NCI-H2171 treated with DMSO at 0.1 percent for 48 hours (cell line): ENCODE measurements at places on chromosomes 2 and 18.
A peak's percentile ranks its signal among the peaks of the same experiment; 100 is the strongest.

GRCh38 chr2:167157523-167157922 lies 269.2 kb downstream of the XIRP2 start:
- no peak for DNase-seq

DNA sequence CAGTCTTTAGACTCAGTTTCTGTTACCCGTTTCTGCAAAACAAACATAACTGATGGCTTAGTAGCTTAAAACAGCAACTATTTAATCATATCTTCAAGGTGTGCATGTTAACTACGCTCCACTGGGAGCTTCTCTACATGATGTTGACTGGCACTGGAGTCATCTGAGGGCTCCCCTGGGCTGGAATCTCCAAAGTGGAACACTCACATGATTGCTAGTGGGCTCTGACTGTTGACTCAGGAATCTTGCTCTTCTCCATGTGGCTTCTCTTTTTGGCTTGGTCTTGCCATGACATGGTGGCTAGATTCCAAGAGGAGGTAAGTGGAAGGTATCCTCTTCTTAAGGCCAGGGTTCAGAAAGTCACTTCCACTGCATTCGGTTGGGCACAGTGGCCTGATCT lies 160.8 kb downstream of the PMAIP1 start:
- no peak for DNase-seq

GRCh38 chr2:225069966-225070365 lies 27.7 kb upstream of the DOCK10 start:
- DNase-seq: no peak

DNA sequence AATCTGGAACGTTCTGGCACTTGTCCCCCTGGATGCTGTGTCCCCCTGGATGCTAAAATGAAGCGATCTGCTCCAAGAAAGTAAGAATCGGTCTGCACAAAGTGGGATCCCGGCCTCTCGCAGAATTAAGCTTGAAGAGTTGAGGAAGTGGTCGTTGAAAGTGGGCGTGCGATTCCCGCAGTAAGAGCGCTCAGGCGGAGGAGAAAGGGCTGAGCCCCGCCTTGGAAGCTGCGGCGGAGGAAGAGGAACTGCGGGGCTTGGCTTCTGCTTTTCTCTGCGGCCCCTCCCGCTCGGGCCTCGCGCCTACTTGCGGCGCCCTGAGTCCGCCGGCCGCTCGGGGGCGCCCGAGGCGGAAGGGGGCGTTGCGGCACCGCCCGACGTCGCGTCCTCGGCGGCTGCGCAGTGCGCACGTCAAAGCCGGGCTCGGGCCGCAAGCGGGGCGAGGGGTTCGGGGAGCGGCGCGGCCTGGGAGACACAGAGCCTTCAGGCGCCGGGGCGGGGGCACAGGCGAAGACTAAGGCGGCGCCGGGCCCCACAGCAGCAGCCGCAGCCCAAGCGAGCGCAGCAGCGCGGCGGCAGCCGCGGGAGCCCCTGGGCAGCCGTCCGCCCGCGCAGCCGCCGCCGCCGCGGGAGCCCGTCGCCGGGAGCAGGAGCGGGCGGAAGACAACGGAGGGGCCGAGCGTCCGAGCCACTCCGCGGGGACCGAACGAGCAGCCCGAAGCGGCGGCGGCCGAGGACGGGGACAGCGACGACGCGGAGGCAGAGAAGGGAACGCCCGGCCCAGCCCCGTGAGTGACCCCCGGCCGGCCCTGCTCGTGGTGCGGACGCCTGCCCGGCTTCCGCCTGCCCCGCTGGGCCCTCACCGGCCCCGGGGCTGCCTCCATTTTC lies at the start of gene CAB39:
Gene CAB39, plus strand, starts transcription at position 400 of the 888 bp plus-strand sequence. CDS start 47,160 bp downstream, outside the sequence.
- DNase-seq: peak; percentile 73

DNA sequence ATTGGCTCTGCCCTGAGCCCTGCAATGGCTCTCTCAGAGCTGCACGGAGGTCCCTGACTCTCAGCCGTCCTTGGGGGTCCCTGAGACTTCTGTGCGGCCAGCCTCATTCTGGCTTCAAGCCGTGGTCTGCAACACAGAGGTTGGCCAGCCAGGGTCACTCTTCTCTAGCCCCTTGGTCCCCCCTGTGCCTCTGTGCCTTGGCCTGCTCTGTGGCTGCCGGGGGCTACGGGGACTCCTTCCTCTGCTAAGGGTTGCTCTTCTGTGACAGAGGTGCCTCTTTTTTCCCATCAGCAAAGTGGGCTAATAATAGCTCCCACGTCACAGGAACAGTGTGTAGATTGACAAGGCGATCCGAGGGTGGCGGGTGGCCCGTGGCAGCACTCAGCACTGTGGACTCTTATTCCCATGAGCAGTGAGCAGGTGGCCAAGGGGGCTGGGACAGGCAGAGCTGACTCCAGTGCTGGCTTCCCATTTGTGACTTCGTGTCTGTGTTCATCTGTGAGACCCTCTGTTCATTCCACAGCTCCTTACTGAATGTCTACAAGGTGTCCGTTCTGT lies 19.4 kb downstream of the INHBB start:
- DNase-seq: no peak

GRCh38 chr2:10489842-10490555 lies 41.9 kb upstream of the ODC1 start:
- no peak for DNase-seq

DNA sequence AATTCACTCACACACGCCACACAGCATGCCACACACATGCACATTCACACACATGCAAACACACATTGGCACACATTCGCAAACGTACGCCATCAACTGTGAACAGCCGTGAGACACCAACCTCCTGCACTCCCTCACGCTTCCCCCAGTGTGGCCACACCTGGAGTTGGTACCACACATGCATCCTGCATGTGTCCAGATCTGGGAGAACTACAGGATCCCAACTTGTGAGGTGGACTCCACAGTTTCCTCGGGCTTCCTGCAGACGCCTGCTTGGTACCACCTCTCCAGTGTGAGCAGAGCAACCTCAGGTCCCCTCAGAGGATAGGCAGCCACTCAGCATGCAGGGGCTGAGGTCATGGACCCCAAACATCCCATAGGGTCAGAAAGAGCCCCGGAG lies 239.0 kb downstream of the EIPR1 start:
- no peak for DNase-seq

- DNase-seq: no peak
These were observed 1258.3 kb upstream of the GYPC start for GRCh38 chr2:125397535-125398251.

DNA sequence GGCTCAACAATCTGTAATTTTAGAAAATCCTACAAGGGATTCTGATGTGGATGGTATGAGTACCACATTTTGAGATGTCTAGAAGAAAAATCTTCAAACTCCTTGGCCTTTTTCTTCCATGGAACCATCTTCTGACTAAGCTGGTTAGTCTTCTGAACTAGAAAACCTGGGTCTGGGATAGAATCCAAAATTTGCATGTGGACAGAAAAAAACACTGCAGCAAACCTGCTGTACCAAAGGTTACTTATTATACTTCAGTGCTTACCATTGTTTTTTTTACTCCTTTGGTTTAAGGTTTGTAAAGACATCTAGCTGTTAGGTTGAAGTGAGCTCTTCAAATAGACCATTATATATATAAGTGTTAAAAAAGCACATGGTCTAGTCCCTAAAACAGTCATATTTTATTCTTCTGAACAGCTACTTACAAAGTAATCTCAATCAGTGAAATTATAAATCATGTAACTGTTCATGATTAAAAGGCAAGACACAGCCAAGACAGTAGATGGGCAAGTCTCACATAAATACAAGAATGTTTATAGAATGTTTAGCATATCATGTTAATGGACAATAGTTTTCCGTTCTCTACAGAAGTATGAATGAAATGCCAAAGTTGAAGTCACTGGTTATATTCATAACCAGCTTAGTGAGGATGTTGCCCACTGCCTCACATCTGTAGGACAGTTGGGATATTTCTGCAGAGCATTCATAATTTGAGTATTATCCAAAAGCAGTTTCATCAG lies 85.5 kb downstream of the ORC4 start:
- DNase-seq: no peak

DNA sequence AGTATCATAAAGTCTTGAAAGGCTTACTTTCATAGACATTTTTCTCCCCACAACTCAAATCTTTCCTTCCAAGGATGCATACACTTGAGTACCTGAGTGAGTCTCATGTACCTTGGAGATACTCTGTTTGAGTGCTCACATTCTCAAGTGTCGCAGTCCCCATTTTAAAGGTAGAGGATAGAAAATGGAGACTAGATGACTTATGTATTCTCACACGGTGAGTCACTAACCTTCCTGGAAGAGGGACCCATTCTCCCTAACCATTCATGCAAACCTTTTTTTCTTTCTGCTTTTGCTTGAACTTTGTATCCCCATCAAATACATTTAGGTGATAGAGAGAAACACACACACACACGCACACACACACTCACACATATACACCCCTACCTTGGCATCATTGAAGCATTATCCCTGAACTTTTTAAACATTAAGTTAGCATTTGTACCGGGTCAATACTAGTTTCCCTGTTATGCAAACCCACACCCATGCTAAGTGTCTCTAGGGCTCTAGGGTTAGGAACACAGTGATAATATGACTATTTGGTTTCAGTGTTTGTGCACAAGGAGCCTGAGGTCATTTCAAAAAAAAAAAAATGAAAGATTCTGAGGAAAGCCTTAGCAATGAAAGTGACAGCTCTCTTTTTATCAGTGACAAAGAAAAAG lies 236.2 kb downstream of the IKZF2 start:
- no peak for DNase-seq

GRCh38 chr2:188645986-188646385 lies 328.2 kb upstream of the COL3A1 start:
- DNase-seq: no peak

GRCh38 chr2:224612578-224612977 lies 27.4 kb upstream of the CUL3 start:
- DNase-seq: no peak

DNA sequence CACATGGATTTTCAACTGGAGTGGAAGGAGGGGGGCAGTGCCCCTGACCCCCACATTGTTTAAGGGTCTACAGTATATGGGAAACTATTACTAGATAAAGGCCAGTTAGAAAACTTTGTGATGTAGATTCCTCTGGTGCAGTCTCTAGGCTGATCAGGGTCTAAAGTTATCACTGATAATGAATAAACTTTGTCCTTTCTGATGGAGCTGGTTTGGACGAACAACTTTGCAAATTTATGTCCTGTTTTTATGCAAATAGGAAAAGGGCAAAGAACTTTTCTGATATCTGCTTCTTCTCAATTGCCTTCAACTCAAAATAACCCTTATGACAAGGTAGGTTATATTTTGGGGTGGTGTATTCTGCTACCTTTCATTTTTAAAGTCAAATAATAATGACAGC lies 829.2 kb upstream of the ACVR2A start:
- no peak for DNase-seq

DNA sequence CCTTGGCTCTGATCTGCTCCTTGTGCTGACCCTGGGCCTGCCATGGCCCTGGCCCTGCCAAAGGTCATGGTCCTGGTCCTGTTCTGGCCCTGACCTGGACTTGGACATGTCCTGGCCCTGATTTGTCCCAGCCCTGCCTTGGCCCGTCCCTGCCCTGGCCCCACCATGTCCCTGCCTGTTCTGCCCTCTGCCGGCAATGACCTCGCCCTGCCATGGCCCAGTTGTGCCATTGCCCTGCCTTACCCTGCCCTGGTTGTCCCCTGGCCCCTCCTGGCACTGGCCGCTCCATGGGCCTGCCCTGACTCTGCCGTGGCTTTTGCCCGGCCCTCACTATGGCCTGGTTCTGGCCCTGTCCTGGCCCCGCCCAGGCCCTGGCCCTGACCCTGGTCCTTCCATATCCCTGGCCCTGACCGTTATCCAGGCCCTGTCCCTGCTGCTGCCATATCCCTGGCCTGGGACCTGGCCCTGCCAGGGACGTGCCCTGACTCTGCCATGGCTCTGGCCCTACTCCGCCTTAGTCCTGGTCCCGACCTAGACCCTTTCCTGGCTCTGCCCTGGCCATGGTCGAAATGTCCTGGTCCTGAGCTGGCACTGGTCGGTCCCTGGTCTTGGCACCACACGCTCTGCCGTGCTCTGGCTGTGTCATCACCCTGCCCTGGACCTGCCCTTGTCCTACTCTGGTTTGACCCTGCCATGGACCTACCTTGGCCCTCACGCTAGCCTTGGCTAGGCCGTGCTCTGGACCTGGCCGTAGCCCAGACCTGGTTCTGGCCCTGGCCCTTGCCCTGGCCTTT lies 6.8 kb upstream of the ANKRD62 start:
- no peak for DNase-seq

- DNase-seq: no peak
These were observed 429.2 kb downstream of the PID1 start for GRCh38 chr2:228841877-228842276.
